ENCODE measurements at places on chromosomes 11 and 22. TPM values are rescaled to one million over a fixed set of nuclear protein-coding genes. Genes with fewer than 3 reads are reported as not detected.

MS4A6A gene
- 190 TPM for total RNA-seq

DENND5A gene
- 97.4 TPM for total RNA-seq

IFITM2 gene
- total RNA-seq: 724 TPM

TMEM138 gene
- total RNA-seq: 49.2 TPM

MPPED2 gene
- 5.5 TPM for total RNA-seq

OR52R1 gene
- not detected for total RNA-seq

TSGA10IP gene
- not detected for total RNA-seq

TP53I11 gene
- total RNA-seq: 186 TPM

CPT1B gene
- total RNA-seq: 6.0 TPM

SBF2 gene
- total RNA-seq: 53.4 TPM

PNPLA3 gene
- 0.51 TPM for total RNA-seq

DEFB131B gene
- not detected for total RNA-seq

ENTHD1 gene
- total RNA-seq: not detected

CTTN gene
- 192 TPM for total RNA-seq

MMP3 gene
- 0.14 TPM for total RNA-seq

P2RY2 gene
- 3.1 TPM for total RNA-seq

TRIM49 gene
- total RNA-seq: not detected

KCNJ1 gene
- not detected for total RNA-seq

GP1BB gene
- 0.83 TPM for total RNA-seq

THRSP gene
- not detected for total RNA-seq

KCNQ1OT1 gene
- total RNA-seq: 1.8 TPM

SAMM50 gene
- total RNA-seq: 20.8 TPM

ANKK1 gene
- total RNA-seq: not detected

RBMXL2 gene
- total RNA-seq: not detected

ARL2 gene
- 88.2 TPM for total RNA-seq

PRRG4 gene
- total RNA-seq: 0.81 TPM

RASGRP2 gene
- total RNA-seq: 49.6 TPM

UBE2L6 gene
- 56.9 TPM for total RNA-seq

CCDC116 gene
- 0.23 TPM for total RNA-seq

SCN3B gene
- total RNA-seq: 1.5 TPM

HORMAD2 gene
- total RNA-seq: not detected

RPS25 gene
- 816 TPM for total RNA-seq

OR52A1 gene
- not detected for total RNA-seq

PIK3IP1 gene
- total RNA-seq: 18.8 TPM

MFNG gene
- 21.6 TPM for total RNA-seq

DRD2 gene
- 0.51 TPM for total RNA-seq

SCGB2A2 gene
- total RNA-seq: not detected

GDPD4 gene
- not detected for total RNA-seq

CASP4 gene
- 43.5 TPM for total RNA-seq

OR8G5 gene
- not detected for total RNA-seq

RCOR2 gene
- total RNA-seq: 2.7 TPM

NCAM1 gene
- 76.8 TPM for total RNA-seq

MN1 gene
- 22.9 TPM for total RNA-seq

C22orf31 gene
- total RNA-seq: not detected

BBOX1 gene
- not detected for total RNA-seq

SHANK3 gene
- total RNA-seq: 24.2 TPM

MAPK8IP1 gene
- total RNA-seq: 8.5 TPM

KCNC1 gene
- total RNA-seq: not detected

CYTH4 gene
- total RNA-seq: 31.7 TPM

WNT11 gene
- total RNA-seq: 39.2 TPM

SELENOH gene
- 61.8 TPM for total RNA-seq

NXPE1 gene
- not detected for total RNA-seq

DRICH1 gene
- total RNA-seq: 0.42 TPM

SMIM38 gene
- 1.4 TPM for total RNA-seq

GLYATL1 gene
- total RNA-seq: not detected

Data from posterior vena cava (tissue), 2 donors.